Astrocyte (in vitro differentiated cells and primary cell): ENCODE measurements at places on chromosomes 7 and 10. TPM values are rescaled to one million over a fixed set of nuclear protein-coding genes. Genes with fewer than 3 reads are reported as not detected.

Gene TFPI2
- total RNA-seq = 66.2 and 74.8 TPM in 2 replicates

Gene C10orf62
- not detected in 2 replicates for total RNA-seq

DNA sequence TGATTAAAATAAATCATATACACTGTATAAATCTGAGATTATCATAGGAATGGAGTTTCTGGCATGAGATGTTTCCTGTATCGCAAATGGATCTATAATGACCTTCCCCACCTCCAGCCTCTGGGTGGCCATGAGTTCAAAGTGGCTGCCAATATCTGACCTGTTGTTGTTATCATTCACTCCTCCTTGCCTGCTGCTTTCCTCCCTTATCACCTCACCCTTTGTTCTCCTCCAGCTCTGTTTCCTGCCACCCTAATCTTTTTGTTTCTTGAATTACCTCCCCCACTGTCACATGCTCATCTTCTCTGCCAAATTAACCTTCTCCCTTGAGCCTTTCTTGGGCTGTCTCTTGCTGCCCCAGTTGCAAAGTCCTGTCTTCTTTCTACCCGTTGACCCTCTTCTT, 12.0 kb downstream of the SCD start:
- no peak overlapping the region for H3K27ac ChIP-seq
- no peaks in the 10 kb centered on the region for H3K27me3 ChIP-seq
- no peak for DNase-seq
- H3K4me3 ChIP-seq = no peak overlapping the region
- H3K4me1 ChIP-seq = peaks cover 23% of the 10 kb centered on the region
- H3K36me3 ChIP-seq = peaks cover 68% of the 10 kb centered on the region

Gene ARMC10
- total RNA-seq = 27.5 and 29.2 TPM in 2 replicates

DNA sequence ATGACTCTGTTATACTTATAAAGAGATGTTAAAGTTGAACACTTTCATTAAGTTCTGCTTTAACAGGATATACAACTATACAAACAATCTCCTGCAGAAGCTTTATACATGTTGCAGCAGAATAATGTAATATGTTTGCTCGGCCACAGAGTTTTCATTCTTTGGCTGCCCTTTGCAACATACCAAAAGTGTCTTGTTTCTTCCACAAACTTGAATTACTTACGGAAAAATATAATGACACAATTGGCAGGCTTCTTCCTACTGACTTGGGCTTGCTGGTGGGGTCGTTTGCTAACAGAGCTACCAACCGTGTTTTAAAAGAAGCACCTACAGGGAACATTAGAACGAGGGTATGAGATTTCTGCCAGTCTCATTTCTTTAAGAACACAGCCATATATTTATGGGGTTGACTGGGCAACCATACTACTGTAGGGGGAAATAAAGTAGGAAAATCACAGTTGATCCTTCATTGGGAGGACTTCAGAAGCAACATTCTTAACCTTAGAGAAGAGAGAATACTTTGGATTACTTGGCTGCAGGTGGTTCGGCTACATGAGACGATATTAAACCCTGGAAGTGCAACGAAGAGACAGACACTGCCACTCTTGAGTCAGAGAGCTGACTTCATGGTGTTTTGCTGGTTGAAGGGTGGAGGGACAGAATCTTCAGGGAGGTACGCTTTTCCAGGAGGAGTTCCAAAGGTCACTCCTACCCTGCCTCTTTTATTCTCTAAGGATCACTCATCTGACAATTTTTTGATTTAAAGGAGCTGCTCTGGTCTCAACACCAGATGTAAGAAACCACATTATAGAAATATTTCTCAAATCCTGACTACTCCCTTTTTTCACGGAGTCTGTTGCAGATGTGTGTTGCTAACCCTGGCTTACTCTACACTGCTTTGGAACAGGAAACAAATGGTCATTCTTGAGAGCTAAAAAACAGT, 123.9 kb downstream of the SEMA3C start:
- no peaks in the 10 kb centered on the region for H3K27me3 ChIP-seq
- peaks cover 2% of the 10 kb centered on the region for H3K4me1 ChIP-seq
- H3K36me3 ChIP-seq = peaks cover 21% of the 10 kb centered on the region
- DNase-seq = no peak
- H3K4me3 ChIP-seq = no peak overlapping the region
- no peak overlapping the region for H3K27ac ChIP-seq

Gene OR2F2
- not detected in 2 replicates for total RNA-seq

Gene AKR1B15
- total RNA-seq = not detected in 2 replicates

Gene TMEM176A
- 0.31 TPM in 1 of 2 replicates, not detected in the other for total RNA-seq

DNA sequence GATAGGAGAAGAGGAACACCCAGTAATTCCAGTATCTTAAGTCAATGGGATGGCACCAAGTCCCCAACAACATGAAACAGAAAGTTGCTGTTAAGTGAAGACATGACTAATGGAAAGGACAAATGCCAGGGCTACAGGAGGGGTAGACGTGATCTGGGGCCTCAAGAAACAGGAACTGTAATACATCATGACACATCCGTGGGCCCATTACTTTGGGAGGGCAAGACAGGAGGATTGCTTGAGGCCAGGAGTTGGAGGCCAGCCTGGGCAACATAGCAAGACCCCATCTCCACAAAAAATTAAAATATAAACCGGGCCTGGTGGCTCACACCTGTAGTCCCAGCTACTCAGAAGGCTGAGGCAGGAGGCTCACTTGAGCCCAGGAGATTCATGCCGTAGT, 408.6 kb upstream of the PRKCQ start:
- no peak overlapping the region for H3K4me3 ChIP-seq
- no peak overlapping the region for H3K27ac ChIP-seq
- no peaks in the 10 kb centered on the region for H3K36me3 ChIP-seq
- no peaks in the 10 kb centered on the region for H3K4me1 ChIP-seq
- no peak for DNase-seq

- no peaks in the 10 kb centered on the region for H3K27me3 ChIP-seq
- no peak overlapping the region for H3K27ac ChIP-seq
- no peak overlapping the region for H3K4me3 ChIP-seq
- H3K36me3 ChIP-seq = no peaks in the 10 kb centered on the region
Measured at GRCh38 chr10:45135443-45136198, 134.9 kb downstream of the ZNF22 start.

Gene RAPGEF5
- total RNA-seq = 0.29 and 1.0 TPM in 2 replicates

- no peak overlapping the region for H3K27ac ChIP-seq
- H3K36me3 ChIP-seq = peaks cover 14% of the 10 kb centered on the region
- H3K27me3 ChIP-seq = no peaks in the 10 kb centered on the region
- H3K4me1 ChIP-seq = peaks cover 2% of the 10 kb centered on the region
- no peak for DNase-seq
Measured at GRCh38 chr7:6162331-6162620, 110.1 kb downstream of the CYTH3 start.

Gene HIPK2
- total RNA-seq = 34.3 and 35.8 TPM in 2 replicates

Gene RBP3
- not detected in 2 replicates for total RNA-seq
